Activated CD8-positive, alpha-beta memory T cell treated with anti-CD3 and anti-CD28 coated beads, Interleukin-2, amount 50 U/mL, for 48 hours (primary cell): ENCODE measurements at places on chromosomes 7 and 10.

GRCh38 chr7:93935102-93935501 is 13.6 kb downstream of the GNG11 start:
- DNase-seq, result no peak

GRCh38 chr7:135928136-135928535 is 49.0 kb downstream of the MTPN start:
- DNase-seq, result no peak

DNA sequence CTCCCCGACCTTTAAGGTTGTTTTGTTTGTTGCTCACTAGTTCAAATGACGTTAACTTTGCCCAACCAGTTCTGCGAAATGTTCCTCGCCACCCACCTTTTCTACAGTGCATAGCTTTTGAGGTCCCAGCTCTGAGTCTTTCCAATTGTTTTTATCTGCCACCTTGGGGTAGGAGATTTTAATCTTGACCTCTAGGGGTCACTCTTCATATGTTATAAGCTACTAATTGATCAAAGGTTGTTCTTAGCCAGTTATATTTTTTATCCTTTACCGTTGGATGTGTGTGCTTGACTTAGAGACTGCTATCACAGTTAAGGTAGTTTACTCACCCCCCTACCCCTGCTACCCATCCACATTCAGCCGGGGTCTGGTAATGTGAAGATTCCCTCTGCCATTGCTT is 372.4 kb downstream of the SUGCT start:
- DNase-seq, result no peak

GRCh38 chr7:1079546-1079945 is 8.4 kb upstream of the GPER1 start:
- DNase-seq, result no peak

- no peak for DNase-seq
Measured at GRCh38 chr7:66267249-66267648, 62.1 kb downstream of the TPST1 start.

GRCh38 chr10:66931949-66932343 is 6.1 kb downstream of the LRRTM3 start:
- no peak for DNase-seq

DNA sequence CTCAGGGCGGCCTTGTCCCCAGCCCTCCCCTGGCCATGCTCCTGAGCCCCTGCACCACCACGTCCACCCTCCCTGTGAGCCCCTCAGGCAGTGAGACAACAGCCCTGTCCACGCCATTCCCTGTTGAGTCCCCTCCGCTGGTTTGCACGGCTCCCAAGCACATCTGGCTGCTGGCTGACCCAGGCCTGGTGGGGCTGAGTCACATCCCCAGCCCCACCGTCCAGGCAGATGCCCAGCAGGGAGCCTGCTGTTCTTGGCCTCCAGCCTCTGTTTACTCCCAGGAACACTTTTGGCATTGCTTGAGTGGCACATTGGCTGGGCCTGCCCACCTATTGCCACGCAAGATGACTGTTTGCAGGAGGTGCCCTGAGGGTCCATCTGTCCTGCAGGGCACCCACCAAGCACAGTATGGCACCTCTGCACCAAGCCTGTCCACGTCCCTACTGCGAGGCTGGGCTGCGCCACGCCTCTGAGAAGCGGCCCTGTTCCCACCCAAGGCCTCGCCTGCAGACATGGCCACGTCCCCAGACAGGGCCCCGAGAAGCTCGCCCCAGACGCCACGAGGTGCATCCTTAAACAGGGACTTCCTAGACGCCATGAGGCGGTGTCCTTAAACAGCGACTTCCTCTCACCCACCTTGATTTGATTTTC is 48.4 kb upstream of the INPP5A start:
- DNase-seq, result no peak

GRCh38 chr10:75540357-75540966 is 109.0 kb downstream of the LRMDA start:
- no peak for DNase-seq

DNA sequence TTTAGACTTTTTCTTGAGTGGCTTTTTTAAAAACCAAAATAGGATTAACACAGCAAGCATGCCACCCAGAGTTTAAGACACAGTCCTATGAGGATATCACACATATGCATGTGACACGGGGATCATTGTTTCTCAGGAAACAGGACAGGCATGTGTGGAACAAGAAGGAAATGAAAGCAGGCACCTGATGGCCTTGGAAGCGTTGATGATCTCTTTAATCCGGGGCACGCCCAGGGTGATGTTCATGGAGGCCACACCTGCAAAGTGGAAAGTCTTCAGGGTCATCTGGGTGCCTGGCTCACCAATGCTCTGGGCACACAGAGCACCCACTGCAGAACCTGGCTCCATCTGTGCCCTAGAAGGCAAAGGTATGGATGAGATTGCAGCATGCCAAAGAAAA is 44.3 kb downstream of the POLR3A start:
- DNase-seq, result no peak

GRCh38 chr10:105195831-105196230 is 554.7 kb downstream of the SORCS3 start:
- DNase-seq, result no peak

DNA sequence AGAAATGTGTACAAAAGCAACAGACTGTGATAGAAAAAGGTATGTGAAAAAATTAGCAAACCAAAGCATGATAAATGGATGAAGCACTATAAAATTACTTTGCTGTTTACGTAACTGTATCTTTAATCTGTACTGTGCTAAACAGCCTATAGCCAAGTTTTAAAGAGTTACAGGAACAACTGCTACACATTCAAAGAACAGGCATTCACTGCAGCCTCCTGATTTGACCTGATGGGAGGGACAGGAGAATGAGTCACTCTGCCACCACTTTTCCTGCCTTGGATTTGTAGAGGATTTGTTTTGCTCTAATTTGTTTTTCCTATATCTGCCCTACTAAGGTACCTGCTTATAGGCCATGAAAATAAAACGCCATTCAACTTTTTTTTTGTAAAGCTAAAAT is 116.1 kb downstream of the FANK1 start:
- no peak for DNase-seq

DNA sequence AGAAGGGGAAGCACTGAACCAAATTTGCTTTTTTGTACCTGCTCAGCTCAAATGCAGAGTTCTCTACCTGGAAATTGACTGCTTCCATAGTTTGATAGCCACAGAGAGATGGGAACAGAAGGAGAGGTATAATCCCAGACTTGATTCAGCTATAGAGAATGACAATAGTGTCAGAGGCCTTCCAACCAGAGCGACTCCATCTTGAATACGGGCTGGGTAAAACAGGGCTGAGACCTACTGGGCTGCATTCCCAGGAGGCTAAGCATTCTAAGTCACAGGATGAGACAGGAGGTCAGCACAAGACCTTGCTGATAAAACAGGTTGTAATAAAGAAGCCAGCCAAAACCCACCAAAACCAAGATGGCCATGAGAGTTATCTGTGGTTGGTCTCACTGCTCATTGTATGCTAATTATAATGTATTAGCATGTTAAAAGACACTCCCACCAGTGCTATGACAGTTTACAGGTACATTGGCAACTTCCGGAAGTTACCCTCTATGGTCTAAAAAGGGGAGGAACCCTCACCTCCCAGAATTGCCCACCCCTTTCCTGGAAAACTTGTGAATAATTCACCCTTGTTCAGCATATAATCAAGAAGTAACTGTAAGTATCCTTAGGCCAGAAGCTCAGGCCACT is 42.7 kb upstream of the ATRNL1 start:
- no peak for DNase-seq

DNA sequence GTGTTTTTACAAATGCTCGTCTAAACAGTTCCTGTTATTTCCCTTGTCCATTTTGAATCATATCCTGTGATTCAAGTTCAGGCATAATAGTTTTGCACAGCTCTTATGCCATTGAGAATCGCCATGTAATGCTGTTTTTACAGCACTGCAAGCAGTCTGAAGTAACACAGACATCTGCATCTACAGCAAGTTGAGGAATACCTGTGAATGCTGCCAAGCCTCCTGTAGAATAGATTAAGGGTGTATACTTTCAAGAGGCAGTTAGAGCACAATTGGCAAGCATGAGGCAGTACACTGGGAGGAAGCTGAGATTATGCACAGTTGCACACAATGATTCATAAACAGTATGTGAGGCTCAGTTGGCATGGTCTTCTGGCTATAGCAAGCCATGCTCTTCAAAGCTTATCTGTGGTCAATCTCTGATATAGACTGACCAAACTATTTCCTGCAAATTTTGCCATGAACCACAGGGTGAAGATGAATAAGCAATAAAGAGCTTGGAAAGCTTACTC is 121.9 kb upstream of the AKR1E2 start:
- no peak for DNase-seq

DNA sequence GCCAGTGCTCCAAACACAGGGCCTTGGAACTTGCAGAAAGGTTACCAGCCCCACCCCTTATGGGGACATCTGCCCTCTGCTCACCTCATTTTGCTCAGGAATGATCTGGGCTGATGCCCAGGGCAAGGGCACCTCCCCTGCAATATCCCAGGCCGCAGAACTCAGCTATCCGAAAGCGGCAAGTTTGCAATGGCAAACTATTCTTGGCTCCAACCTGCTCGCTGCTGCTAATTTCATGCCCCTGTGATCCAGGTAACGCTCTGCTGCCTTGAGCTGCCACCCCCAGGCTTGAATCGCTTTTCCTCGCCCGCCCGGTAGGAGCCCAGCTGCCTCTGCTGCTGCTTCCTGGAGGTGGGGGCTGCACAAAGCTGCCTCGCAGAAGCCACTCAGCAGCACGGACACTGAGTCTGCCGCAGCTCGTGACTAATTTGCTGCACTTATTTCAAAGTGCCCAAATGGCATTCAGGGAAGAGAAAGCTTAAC is 18.2 kb downstream of the SLC29A3 start:
- no peak for DNase-seq

DNA sequence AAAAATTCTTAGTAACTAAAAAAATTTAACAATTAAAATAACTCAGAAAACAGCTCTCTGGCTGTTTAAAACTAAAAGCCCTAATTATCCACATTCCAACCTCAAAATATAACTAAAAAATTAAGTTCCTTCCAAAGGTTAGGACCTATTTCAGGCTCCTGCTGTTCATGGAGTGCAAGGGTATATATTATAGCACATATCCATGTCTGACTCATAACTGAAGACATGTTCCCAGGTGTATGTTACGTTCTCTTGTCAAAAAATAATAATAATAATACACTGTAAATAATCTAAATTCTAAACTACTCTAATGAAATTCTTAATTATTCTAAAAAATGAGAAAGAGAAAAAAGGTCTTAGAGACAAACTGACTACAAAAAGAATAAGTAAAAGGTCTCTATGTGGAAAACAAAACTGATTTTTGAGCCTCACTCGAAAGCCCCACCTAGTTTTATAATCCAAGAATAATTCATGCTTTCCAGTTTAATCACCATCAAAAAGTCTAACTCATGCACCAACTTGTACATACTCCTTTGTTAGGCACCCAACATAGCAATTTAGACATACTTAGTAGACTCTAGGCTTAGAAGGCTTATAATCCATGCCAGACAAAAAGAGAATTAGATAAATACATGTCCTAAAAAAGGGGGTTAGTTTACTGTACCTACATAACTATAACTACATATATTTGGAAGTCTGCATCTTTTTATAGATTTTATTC is 171.4 kb downstream of the KMT2E start:
- no peak for DNase-seq

- DNase-seq, result no peak
Measured at GRCh38 chr10:111109501-111110242, 32.8 kb downstream of the ADRA2A start.

DNA sequence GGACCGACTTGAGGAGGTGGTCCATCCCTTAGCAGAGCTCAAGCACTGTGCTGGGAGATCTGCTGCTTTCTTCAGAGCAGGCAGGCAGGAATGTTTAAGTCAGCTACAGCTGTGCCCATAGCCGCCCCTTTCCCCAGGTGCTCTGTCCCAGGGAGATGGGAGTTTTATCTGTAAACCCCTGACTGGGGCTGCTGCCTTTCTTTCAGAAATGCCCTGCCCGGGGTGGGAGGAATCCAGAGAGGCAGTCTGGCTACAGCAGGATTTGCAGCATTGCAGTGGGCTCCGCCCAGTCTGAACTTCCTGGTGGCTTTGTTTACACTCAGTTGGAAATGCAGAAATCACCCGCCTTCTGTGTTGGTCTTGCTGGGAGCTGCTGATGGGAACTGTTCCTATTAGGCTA is 51.2 kb upstream of the SEMA3A start:
- DNase-seq, result no peak

DNA sequence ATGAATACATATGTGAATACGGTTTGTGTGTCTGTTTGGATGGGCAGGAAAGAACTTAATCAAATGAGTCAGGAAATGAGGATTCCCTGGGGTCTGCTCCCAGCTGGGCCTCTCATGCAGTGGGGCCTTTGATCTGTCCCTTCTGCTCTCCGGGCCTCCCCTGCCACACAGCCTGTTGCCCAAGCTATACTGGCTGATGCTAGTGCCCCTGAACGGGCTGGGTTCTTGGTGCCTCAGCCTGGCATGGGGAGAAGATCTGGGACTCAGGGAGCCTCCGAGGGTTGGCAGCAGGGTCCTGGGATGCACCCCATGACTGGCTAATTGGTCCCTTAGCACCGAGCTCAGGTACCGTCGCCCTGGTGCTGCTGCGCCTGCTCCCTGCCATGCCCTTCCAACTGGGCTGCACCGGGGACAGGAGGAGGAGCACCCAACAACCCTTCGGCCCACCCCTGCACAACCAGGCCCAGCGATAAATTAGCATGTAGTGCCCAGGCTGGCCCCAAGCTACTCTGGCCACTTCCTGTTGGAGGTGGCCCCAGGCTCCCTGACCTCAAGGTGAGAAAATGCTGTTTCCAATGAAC is 59.9 kb upstream of the DUSP5 start:
- DNase-seq, result peak; percentile 48

DNA sequence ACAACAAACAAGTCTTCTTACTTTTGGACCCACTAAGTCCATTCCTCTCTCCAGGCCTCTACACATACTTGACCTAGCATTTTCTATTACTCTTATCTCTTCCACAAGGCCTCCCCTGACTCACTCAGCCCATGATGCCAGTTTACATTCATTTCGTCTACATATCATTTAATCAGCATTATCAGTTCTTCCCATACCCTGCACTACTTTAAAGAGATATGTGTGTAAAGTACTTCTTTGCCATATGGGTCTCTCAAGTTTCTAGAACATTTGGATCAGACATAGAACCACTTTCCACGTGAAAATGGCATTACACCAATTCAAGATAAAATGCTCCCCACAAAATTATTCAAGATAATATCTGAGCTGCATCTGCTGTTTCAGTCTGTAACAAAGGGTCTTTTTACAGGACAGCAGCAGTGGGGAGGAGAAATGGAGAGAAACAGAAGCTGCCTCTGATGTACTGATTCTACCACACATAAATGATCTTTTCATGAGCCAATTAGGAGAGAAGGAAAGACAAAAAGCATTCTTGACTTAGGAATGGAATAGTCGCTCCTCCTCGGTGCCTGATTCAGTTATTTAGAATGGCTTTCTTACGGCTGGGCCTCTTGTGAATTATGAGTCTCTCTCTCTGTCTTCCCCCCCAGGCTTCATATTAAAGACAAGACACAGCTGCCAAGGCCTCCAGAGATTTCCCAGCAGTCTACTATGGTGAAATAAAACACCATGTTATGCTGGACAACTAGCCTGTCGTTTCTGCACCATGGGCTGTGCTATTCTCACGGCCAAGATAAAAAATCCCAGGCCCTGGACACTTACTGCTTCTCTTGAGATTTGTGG is 46.9 kb upstream of the SEPTIN7 start:
- DNase-seq, result no peak
